ENCODE measurements at places on chromosomes 4 and X. TPM values are rescaled to one million over a fixed set of nuclear protein-coding genes. Genes with fewer than 3 reads are reported as not detected.

DNA sequence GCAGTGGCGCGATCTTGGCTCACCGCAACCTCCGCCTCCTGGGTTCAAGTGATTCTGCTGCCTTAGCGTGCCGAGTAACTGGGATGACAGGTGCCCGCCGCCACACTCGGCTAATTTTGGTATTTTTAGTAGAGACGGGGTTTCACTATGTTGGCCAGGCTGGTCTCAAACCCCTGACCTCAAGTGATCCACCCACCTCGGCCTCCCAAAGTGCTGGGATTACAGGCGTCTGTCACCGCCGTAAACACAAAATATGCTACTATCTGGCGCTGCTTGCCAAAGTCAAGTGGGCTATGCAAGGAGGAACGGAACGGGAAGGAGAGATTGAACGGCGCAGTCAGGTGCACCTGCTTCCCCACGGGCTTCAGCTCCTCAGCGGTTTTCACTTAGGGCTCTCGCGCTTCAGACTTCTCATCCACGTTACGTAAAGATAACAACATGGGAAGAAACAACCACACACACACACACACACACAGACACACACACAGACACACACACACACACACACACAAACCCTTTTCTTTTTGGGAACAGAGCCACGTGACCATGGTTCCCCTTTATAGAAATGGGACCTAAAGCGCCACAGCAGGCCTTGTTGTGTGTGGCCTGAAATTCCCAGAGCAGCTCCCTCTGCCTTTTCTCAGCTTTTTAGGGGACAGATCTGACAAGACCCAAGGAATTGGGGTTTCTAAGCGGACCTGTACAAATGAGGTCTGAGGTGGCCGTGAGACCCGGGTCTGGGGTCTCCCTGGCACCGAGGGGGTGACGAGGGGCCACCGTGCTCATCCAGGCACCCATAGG lies 1.5 kb downstream of the P2RY8 start:
- no peak for DNase-seq

DNA sequence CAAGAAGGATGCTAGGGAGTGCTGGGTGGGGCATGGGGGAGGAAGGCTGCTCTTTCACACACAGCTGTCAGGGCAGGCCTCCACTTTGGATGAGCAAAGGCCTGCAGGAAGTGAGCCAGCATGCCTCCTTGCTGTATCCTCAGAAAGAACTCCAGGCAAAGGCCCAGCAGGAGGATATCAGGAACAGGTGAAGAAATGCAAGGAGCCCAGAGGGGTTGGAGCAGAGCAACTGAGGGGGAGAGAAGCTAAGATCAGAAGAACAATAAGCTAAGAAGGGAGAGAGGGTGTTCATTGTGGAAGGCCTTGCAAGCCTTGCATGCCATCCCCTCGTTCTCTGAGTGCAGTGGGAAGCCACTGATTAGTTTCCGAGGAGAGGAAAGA lies 115.1 kb downstream of the CAMK2D start:
- peak; percentile 73 for DNase-seq

DNA sequence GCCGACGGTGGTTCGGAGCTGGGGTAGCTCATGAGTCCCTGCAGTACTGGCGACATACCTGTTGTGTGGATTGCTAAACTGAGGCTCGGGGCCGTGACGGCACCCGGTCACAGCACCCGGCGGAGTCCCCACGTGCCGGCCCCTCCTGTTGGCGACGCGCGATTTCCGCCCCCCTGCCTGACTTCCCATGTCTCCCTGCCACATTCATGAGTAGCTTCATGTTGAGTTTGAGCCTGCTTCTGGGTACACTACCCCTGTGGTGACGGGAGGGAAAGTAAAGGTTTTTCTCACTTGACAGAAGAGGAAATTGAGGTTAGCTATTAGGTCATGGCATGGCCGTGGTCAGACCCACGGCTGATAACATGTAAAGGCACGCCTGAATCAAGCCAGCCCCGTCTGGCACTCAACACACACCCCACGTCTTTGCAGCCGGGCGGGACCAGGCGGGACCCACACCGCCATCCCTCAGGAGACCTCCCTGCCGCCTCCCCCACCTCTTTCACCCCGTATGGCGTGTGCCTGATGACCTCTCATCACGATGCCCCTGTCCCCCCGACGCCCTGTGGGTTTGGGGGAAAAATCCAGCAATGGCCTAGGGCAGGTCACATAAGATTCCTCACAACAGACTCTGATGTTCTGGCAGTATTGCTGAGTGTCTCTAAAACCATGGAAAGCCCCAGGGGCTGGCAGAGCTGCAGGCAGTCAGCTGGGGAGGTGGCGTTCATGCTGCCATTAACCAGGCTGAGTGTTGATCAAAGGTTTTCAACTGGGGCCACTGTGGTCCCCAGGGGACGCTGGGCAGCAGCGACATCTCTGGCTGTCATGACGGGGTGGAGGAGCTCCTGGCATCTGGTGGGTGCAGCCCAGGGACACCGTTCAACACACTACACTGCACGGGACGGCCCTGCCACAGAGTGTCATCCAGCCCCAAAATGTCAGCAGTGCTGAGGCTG lies 29.2 kb downstream of the P2RY8 start:
- no peak for DNase-seq

ATP1B4 gene
- not detected for total RNA-seq

GRCh38 chr4:153645183-153645582 lies 38.9 kb upstream of the TLR2 start:
- peak; percentile 15 for DNase-seq

IL9R gene
- not detected for total RNA-seq

COX7B2 gene
- total RNA-seq = not detected

DNA sequence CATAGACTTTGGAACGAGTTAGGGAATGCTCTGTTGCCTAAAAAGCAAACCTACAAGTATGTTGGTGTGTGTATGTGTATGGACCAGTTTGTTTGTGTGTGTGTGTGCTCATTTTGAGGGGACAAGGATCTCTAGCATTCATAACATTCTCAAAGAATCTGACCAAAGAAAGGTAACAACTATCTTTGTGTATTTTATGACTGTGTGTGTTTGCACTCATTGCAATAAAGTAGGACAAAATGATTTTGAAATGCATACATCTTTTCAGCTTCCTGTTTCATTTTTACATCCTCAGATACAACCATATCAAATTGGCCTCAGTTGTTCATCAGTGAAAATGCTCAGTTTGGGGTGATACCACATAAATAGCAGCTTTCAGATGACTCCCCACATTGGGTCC lies 8.3 kb upstream of the XK start:
- no peak for DNase-seq

- DNase-seq = no peak
These were observed 29.6 kb downstream of the DOCK11 start for GRCh38 chrX:118525174-118525730.

- no peak for DNase-seq
These were observed 22.6 kb downstream of the IRF2 start for GRCh38 chr4:184451726-184452125.

GRCh38 chr4:78167510-78167909 lies 110.4 kb downstream of the FRAS1 start:
- no peak for DNase-seq

EDA gene
- total RNA-seq = 0.06 TPM

SPACA5B gene
- not detected for total RNA-seq

DNA sequence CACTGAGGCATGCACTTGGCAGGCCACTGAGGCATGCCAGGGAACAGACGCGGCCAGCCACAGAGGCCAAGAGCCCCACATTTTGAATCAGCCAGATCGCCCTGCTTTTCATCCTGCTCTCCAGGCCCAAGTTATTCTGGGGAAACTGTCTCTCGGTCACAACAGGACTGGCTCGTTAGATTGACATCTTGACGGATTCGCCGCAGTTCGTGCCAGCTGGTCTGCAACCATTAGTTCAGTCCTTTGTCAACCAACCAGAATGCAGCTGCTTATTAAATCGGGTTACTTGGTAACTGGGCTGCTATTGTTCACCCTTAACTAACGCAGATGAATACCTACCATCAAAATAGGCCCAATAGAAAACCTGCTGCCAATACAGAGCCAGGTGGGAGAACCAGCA lies 16.7 kb downstream of the CLDN34 start:
- DNase-seq = no peak

AWAT2 gene
- not detected for total RNA-seq

GRCh38 chr4:140343303-140343702 lies 30.1 kb upstream of the SCOC start:
- no peak for DNase-seq

LRRC66 gene
- total RNA-seq = 0.32 TPM

GAGE12F gene
- total RNA-seq = not detected

GRCh38 chr4:55125763-55126541 lies 557 bp upstream of the KDR start:
- peak; percentile 71 for DNase-seq

CT55 gene
- total RNA-seq = not detected

GRCh38 chr4:6453688-6453990 lies 18.8 kb downstream of the PPP2R2C start:
- DNase-seq = no peak

GYPE gene
- not detected for total RNA-seq
